ENCODE measurements at places on chromosomes 7 and 10. TPM values are rescaled to one million over a fixed set of nuclear protein-coding genes. Genes with fewer than 3 reads are reported as not detected.

DNA sequence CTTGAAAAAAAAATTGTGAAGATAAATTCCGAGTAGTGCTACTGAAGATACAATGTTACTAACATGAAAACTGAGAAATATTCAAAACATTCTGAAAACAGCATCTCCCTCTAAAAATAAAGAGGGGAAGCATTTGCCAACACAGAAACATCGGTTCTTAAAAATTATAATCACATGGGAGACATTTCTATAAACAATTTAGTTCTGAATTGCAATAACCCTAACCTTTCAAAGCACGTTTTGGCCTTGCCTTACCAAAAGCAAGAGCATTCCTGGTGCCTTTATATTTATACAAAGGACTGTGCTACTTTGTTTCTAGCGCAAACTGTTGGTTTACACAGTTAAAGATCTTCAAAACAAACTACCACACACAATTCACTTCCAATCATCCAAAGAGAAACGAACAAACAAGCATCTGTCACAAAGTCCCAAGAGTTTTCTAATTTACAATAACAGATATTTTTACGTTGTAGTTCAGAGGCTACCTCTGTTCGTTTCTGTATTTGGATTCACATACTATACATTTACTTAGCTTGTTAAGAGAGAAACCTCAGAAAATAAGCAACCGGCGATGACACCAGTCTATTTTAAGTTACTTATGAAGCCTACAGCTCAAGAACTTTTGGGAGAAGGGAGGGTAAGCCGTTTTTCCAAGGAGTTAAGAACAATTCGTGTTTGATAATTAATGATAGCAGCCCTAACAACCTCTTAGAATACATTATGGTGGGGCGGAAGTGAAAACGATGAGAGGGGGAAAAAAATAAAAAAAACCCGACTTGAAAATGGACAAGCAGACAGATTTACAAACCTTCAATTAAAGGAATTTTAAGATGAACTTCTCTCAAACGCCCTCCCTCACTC lies 1.3 kb downstream of the ABI1 start:
- no peak for DNase-seq

Gene PALD1
- total RNA-seq: 10.5 TPM

Gene TMEM229A
- not detected for total RNA-seq

DNA sequence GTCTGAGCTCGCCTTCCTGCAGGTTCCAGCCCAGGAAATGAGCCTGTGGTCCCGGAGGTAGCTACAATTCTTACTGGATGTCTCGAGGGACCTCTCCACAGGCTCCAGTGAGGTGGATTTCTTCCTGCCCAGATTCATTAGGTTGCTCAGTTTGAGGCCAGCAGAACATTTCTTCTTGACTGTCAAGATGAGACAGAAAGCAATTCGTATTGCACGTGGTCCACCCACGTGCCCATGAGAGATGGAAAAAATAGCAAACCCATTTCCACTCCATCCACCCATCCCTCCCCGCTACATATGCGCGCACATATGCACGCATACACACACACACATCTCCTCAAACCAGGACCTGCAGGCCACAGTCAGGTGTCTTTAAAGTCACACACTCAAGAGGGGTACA lies 68.7 kb downstream of the VWA2 start:
- DNase-seq: no peak

- DNase-seq: no peak
These were observed 3.2 kb upstream of the ZNF248 start for GRCh38 chr10:37860494-37861190.

DNA sequence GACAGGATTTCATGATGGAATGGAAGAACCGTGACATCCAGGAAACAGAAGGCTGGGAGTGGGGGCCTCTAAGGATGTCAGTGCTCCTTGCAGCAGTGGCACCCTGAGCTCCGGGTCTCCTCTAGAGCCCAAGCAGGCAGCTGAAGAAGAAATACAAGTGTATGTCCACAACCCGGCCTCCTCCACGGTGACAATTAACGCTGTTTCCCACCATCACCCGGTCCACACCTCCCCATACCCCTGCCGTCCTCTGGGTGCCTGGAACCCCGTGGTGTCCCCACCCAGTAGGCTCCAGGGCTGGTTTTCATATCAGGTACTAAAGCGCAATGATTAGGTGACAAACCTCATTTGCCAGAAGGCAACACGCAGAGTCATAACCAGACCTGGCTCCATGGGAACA lies 30.3 kb downstream of the GRID1 start:
- DNase-seq: no peak

Gene WASL
- 32.6 TPM for total RNA-seq

- DNase-seq: no peak
These were observed 4.4 kb upstream of the MPP7 start for GRCh38 chr10:28307267-28307666.

DNA sequence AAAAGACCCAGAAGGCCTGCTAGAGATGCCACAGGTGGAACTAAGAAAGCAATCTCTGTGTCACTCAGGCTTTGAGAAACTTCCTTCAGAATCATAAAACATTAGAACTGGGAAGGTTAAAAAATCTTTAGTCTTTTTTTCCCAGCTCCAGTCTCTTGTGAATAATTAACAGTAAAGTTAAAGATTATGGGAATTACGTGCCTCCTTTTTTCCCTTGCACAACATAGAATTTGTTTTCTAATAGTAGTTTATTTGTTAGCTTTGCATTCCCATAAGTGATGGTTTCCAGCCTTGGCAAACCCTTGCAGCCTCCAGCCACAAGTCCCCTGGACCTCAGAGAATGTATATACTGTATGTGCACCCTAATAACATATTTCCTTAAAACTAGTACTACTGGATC lies 128.3 kb downstream of the TPST1 start:
- DNase-seq: no peak

GRCh38 chr10:114364726-114365125 lies 39.6 kb downstream of the AFAP1L2 start:
- no peak for DNase-seq
